Mesendoderm (in vitro differentiated cells): ENCODE measurements at places on chromosomes 4 and X.
A peak's percentile ranks its signal among the peaks of the same experiment; 100 is the strongest.

DNA sequence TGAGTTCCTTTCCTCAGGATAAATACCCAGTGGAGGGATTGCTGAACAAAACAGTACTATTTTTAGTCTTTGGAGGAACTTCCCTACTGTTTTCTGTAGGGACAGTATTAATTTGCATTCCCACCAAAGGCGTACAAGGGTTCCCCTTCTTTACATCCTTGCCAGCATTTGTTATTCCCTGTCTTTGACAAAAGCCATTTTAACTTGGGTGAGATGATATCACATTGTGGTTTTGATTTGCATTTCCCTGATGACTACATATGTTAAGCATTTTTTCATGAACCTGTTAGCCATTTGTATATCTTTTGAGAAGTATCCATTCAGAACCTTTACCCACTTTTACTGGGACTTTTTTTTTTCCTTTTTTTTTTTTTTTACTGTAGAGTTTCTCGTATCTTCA is 126.2 kb upstream of the ANXA10 start:
- no peaks in the 10 kb centered on the region for H3K4me1 ChIP-seq
- H3K4me3 ChIP-seq: no peak overlapping the region
- H3K27me3 ChIP-seq: no peaks in the 10 kb centered on the region
- H3K27ac ChIP-seq: no peak overlapping the region

GRCh38 chr4:147447786-147448185 is 33.1 kb upstream of the EDNRA start:
- no peaks in the 10 kb centered on the region for H3K4me1 ChIP-seq
- no peak for DNase-seq
- H3K36me3 ChIP-seq: no peaks in the 10 kb centered on the region
- no peak overlapping the region for H3K27ac ChIP-seq
- no peaks in the 10 kb centered on the region for H3K27me3 ChIP-seq

- H3K27ac ChIP-seq: no peak overlapping the region
- no peaks in the 10 kb centered on the region for H3K4me1 ChIP-seq
- no peaks in the 10 kb centered on the region for H3K36me3 ChIP-seq
- DNase-seq: peak; percentile 66
- H3K27me3 ChIP-seq: no peaks in the 10 kb centered on the region
Measured at GRCh38 chr4:116925900-116926457, 159.4 kb downstream of the TRAM1L1 start.

DNA sequence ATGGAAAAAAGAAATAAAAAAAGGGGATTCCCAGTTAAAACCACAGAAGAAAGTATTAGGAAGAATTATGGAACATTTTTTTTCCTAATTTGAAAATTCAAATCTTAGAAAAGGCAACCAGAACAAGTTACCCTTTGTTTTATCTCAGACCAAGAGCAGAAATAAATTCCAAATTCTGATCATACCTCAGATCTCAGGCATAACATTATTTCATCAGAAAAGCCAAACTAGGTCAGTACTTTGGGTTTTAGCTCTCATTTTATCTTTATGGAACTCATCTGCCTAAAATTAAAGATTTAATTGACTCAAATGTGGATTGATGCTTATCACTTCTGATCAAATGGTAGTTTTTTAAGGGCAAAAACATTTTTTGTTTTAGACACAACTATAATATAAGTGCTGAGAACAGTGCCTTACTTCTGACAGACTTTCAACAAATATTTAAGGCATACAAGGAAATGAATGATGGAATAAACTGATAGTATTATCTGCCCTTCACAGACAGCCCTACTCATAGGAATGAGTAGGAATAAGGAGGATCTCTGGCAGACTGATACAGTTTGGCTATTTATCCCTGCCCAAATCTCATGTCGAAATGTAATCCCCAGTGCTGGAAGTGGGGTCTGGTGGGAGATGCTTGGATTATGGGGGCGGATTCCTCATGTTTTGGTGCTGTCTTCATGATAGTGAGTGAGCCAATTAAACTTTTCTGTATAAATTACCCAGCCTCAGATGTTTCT is 245.3 kb upstream of the PITX2 start:
- no peaks in the 10 kb centered on the region for H3K4me1 ChIP-seq
- H3K27ac ChIP-seq: no peak overlapping the region
- no peak overlapping the region for H3K4me3 ChIP-seq
- no peaks in the 10 kb centered on the region for H3K27me3 ChIP-seq

DNA sequence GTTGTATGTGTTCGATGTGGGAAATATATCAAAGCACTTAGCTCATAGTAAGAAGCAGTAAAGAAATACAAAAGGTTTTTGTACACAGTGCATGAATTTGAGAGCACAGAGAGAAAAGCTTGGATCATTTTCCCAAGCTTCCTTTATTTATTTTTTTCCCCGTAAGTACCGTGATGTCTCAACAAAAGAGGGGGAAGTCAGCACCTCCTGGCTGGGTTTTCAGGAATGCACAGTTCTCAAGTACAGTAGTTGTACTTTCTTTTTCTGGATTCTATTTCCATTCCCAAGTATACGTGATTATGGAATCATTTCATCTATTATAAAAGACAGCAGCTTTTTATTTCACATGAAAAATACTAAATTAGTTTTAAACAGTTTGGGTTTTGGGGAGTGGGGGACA is 171.5 kb upstream of the EDNRA start:
- no peaks in the 10 kb centered on the region for H3K4me1 ChIP-seq
- DNase-seq: no peak
- H3K27me3 ChIP-seq: no peaks in the 10 kb centered on the region
- no peak overlapping the region for H3K4me3 ChIP-seq
